Posterior vena cava (tissue), 2 donors: ENCODE measurements at places on chromosomes 16 and 17. TPM values are rescaled to one million over a fixed set of nuclear protein-coding genes. Genes with fewer than 3 reads are reported as not detected.

DNA sequence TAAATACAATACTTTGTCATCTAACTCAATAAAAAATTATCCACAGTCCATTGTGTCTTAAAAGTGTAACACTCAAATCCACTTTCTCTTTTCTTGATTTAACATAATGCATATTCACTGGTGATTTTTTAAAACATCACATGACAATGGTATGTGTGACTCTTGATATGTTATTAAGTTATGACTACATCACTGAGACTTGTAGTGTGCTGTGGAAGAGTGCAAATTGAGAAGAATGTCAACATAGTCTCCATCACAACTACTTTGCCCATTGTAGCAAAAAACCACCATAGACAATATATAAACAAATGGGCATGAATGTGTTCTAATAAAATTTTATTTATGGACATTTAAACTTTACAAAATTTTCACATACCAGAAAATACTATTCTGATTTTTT lies 380.7 kb upstream of the PMFBP1 start:
- no peak for DNase-seq

The MILR1 gene
- 18.9 TPM for total RNA-seq

DNA sequence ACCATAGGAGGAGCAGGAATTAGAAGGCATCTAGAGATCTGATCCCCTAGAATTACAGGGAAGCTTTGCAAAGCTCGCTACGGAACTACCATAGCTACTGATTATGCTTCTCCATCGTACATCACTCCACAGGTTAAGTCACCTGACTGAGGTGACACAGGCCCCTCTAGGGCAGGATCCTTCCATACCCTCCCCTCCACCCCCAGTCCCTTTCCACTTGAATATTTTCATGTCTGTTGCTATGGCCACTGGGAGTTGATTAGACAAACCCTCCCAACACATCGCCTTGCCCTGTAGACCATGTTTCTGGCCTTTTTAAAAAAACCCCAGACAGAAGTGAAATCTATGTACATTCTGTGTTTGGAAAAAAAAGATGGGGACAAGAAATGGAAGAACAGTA lies 287.1 kb downstream of the SOX9 start:
- no peak for DNase-seq

The ANKRD40CL gene
- total RNA-seq: not detected

GRCh38 chr17:70797166-70797565 lies 627.8 kb downstream of the KCNJ2 start:
- DNase-seq: no peak

The CMTM4 gene
- total RNA-seq: 14.8 TPM

- peak; percentile 50 for DNase-seq
These were observed 31.5 kb downstream of the FA2H start for GRCh38 chr16:74743045-74743667.

- DNase-seq: no peak
These were observed 13.7 kb upstream of the CACNG1 start for GRCh38 chr17:67030641-67031040.

- DNase-seq: no peak
These were observed 140.7 kb downstream of the PRKCB start for GRCh38 chr16:23976524-23976923.

- DNase-seq: no peak
These were observed 256.3 kb downstream of the FTO start for GRCh38 chr16:53960050-53960812.

The SLC25A11 gene
- total RNA-seq: 43.7 TPM

The PYY gene
- not detected for total RNA-seq

DNA sequence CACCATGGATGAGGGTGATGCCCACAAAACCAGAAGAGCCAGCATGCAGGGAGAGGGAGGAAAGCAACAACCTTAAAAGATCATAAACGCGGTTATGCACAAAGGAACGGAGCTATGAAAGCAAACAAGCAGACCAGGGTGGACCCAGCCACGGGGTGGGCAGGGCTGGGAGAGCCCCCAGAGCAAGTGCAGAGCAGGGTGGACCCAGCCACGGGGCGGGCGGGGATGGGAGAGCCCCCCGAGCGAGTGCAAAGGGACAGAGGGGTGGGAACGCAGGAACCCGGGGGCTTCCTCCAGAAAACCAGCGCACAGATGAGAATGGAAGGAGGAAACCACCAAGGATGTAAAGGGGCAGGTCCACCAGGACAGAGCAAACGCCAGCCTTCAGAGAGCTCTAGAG lies 33.2 kb downstream of the CCDC57 start:
- no peak for DNase-seq

The COA3 gene
- 37.5 TPM for total RNA-seq
